Calu3 (cell line): ENCODE measurements at places on chromosomes 6 and 20. TPM values are rescaled to one million over a fixed set of nuclear protein-coding genes. Genes with fewer than 3 reads are reported as not detected.

DNA sequence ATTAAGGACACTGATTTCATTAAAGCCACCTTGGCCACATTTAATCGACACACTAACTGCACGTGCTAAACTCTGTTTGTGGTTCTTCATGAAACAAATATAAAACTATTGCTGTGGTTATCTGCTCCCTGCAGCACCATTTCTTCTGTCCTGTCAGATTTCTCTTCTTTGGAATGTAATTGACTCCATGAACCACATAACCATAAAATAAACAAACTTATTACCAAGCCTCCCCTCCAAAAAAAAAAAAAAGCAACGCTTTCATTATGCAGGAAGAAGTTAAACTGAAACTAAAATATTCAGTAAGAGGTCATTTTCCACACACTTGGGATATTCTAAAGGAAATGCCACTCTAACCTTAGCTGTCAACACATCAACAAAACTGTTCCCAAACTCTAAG lies 319.1 kb upstream of the NT5E start:
- DNase-seq, result no peak

DNA sequence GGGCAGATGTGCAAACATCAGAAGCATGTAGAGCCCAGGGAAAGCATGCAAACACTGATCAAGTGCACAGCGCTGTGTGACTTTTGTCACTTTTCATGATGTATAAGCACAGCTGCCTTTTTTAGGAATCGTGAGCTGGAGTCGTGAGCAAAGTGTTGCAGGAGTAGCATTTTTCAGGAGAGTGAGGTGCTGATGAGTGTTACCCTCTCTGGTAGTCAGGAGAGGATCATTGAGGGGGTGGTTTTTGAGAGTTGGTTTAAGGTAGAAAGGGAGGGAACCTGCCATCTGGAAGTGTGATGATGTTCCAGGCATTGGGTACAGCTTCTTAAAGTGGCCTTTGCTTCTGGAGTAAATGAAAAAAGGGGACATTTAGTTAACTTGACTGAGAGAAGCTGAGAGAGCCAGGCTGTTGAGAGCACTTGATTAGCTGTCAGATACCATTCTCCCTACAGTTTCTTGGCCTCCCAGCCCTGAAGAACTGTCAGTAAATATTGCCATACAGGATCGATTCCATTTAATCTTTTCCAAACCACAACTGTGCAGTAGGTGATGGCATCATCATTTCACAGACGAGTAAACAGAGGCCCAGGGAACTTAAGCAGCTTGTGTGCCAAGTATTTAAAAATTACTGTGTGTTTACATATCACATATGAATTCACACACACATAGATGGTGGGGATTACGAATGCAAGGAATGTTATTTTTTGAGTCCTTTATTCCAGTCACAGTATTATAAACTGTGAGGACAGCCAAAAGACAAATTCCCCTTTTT lies 28.9 kb downstream of the TPD52L1 start:
- DNase-seq, result no peak

- DNase-seq, result no peak
Measured at GRCh38 chr6:7805850-7806214, 79.9 kb downstream of the BMP6 start.

DNA sequence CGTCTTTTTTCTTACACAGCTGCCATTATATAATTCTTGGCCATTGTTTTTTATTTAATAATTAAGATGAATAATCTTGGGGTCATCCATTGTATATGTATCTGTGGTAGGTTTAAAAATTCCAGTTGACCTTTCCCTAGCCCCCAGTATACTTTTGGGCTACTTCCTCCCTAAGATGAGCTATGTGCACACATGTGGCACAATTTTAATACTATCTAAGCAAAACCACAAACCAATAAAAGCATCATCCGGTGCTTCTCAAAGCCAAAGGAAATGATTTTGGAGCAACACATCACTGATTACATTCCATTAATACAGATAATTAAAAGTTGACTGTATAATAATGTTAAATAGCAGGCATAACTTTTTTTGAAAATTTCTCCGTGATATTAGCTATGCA lies 161.2 kb downstream of the ATXN1 start:
- DNase-seq, result no peak

DNA sequence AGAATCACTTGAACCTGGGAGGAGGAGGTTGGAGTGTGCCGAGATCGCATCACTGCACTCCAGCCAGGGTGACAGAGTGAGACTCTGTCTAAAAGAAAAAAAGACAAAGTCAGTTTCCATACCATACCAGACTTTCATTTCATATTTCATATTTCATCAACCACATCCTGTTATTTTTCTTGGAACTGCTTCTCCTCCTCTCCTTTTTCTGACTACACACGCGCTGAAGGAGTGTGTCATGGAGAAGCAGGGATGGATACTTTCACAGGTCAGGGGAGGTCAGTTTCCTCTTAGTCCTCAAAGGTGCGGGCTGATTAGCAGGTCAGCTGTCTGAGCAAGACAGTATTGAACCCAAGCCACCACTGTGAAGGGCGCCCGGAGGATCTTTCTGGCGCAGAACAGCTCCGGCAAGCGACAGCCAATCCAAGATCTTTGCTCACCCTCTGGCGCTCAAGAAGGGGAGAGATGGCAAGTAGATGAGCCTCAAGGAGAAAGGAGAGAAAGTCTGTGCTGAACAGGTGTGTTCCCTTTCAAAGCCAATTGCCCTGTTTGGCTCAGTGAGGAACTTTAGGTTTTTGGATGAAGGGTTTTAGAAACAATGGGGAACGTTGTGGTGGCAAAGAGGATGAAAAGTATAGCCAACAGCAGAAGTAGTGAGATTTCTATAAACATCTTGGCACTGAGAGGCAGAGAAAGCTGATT lies 18.9 kb upstream of the SYNJ2 start:
- no peak for DNase-seq

GRCh38 chr6:39765508-39766065 lies 26.6 kb upstream of the DAAM2 start:
- DNase-seq, result no peak

- no peak for DNase-seq
Measured at GRCh38 chr6:28152531-28152930, 10.8 kb downstream of the ZKSCAN8 start.

- no peak for DNase-seq
Measured at GRCh38 chr6:121851056-121851455, 415.6 kb downstream of the GJA1 start.

GRCh38 chr6:166826264-166826663 lies 130.1 kb downstream of the RNASET2 start:
- DNase-seq, result no peak

- DNase-seq, result no peak
Measured at GRCh38 chr6:162698440-162698839, 29.1 kb downstream of the PRKN start.

DNA sequence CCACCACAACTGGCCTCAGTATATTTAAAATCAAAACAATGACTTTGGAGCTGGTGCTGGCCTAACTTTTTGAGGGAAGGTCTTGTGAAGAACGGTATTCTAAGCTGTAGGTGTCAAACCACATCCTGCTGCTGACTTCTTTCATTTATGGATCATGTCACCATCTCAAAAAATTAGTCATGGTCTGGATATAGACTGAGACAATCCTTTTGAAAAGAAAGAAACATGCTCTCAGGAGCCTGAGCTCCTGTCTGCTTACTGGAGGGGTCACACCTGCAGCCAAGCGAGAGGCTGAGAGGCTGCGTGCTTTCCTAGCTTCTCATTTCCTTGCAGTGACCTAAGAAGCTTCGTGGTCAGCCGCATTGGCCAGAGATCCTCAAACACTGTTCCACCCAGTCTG lies 55.2 kb downstream of the TIAM2 start:
- no peak for DNase-seq

- DNase-seq, result no peak
Measured at GRCh38 chr6:3383525-3383924, 73.3 kb downstream of the SLC22A23 start.

- DNase-seq, result no peak
Measured at GRCh38 chr6:100101644-100102043, 107.6 kb upstream of the MCHR2 start.

- DNase-seq, result no peak
Measured at GRCh38 chr6:35181308-35181932, 32.3 kb upstream of the SCUBE3 start.

RUNX2 gene
- 0.54 and 0.66 TPM in 2 replicates for total RNA-seq

SAMD3 gene
- not detected in 2 replicates for total RNA-seq

TCP11 gene
- not detected in 2 replicates for total RNA-seq
